NCI-H82 (cell line): ENCODE measurements at places on chromosomes 11 and 22.

DNA sequence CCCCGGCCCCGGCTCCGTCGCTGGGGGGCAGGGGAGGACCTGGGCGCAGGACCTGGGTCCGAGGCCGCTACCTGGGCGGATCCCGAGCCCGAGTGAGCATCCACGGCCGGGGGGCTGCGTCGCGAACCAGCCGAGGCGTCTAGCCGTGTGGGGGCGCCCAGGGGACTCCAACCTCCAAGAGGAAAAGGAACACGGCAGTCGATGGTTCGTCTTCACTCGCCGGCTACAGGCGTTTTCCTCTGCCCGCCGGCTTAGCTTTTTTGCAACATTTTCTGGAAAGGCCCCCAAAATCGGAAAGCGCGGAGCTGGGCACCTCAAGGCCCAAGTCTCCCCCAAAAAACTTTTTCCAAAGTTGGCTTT lies 666 bp downstream of the PDGFB start:
- no peak for DNase-seq

DNA sequence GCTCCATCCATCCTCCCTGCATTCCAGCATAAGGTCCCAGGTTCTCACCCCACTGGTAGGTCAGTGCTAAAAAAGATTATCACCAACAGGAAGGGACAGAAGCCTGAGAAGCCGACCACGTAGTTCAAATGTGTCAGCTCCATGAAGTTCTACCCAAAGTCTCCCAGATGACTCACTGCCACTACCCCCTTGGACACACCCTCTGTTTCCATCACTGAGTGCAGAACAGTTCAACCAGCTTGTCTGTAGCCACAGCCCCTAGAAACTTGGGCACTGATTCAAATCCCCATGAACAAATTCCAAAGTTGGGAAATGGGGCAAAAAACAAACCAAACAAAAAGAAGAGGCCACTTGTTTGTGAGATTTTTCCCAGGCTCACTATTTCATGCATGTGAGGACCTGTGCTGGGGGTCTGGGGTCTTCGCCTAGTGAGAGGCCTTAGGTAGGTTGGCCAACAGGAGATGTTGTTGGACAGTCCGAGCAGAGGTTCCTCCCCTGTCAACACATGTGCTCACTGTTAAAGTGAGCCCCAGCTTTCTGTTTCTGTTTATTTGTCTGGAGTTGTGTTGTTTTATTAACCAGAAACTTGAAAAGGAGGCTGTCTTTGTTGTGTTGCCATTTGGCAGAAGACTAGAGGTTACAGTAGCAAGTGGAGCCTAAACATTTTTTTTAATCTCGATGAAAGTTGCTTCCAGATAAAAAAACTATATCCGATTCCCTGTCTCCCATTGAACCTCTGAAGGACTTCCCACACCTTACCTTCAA lies 24.2 kb upstream of the FLI1 start:
- no peak for DNase-seq

DNA sequence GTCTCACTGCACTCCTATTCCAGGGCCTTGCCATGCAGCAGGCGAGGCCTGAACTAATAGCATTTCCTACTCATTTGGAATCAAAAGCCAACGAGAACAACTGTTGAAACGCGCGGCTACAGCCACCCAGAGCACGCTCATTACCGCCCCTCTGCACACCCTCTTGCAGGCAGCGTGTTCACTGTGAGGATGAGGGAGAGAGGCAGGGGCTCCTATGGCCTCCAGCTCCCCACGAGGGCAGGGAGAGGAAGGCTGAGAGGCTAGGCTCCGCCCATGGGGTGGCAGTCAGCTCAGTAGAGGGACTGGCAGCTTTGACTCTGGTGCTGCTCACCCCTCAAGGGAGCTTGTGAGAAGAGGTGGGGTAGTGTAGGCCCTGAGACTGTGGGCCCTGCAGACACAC lies 26.2 kb downstream of the LMO1 start:
- DNase-seq = peak; percentile 24

- no peak for DNase-seq
Observed at GRCh38 chr11:30811226-30811755, 225.1 kb upstream of the MPPED2 start.

DNA sequence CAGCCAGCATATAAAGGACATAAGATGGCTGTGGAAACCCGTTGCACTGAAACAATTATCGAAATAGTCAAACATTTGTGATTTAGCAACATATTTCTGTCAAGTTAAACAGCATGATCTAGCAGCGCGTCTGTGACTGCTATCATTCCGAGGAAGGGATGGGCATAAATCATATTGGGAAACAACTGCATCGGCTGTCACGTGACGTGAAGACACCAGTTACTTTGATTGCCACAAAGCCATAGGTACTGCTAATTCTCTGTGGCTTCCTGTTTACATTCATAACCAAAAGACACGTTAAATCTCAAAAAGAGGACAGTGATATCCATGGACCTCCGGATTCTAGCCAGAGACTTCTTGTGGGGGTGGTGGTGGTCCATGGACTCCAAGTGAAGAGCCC lies 87.8 kb downstream of the CACNA1I start:
- no peak for DNase-seq

DNA sequence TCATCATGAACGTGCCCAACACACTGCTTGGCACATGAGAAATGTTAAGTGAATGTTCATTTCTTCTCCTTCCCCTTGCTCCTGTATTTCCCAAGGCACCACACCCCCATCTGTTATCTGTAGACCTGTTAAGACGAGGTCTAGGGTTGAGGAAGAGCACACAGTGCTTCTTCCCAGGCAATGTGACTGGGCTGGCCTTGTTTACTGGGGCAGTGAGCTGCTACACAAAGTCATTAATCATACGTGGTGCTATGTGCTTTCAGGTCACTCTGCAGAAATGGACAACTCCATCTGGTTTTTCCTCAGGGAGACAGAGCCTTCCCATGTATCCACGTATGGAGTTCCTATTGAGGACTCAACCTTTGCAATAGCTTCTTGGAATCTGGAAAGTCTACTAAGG lies 118.7 kb downstream of the KCNC1 start:
- DNase-seq = no peak
